HT-29 (cell line): ENCODE measurements at places on chromosomes 7 and 10.

DNA sequence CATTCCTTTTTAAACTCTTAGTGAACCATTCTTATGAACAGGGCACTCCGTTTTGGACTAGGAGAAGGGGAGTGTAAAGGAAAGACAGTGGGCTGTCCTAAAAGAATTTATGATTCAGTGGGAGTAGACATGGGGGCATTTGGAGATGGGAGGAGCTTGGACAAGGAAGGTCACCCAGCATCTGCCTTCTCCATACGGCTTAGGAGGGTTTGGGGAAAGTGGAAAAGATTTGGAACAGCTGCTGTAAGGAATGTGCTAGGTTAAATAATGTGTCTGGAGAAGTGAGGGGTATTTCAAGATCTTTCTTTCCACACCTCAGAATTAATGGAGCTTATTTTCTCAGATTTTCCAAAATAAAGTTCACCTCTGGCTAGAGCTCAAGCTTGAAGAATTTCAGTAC lies 24.0 kb downstream of the SLC35G1 start:
- DNase-seq: no peak

DNA sequence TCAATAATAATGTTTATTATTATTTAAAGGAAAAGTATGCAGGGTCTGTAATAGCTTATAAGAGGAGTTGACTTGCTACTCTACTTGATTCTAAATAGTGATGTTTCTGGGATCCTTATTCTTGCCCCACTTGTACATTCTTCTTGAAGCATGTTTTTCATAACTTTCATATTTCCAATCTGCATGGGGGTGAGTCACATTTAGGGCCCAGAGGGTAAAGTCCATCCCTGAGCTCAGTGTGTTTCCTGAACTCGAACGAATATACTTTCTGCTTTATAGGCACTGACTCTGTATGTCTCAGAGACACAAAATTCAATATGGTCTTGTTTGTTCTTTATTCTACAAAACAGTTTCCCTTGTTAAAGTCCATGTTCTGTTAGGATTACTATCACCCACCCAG lies 61.0 kb upstream of the SMIM30 start:
- DNase-seq: peak; percentile 26

- no peak for DNase-seq
Observed at GRCh38 chr7:30935569-30935877, 23.9 kb downstream of the AQP1 start.

- peak; percentile 66 for DNase-seq
Observed at GRCh38 chr10:112361951-112362751, 11.8 kb upstream of the ACSL5 start.
